NCI-H146 (cell line): ENCODE measurements at places on chromosomes 13 and 19.

- DNase-seq = no peak
Observed at GRCh38 chr13:44808185-44808584, 181.1 kb downstream of the NUFIP1 start.

DNA sequence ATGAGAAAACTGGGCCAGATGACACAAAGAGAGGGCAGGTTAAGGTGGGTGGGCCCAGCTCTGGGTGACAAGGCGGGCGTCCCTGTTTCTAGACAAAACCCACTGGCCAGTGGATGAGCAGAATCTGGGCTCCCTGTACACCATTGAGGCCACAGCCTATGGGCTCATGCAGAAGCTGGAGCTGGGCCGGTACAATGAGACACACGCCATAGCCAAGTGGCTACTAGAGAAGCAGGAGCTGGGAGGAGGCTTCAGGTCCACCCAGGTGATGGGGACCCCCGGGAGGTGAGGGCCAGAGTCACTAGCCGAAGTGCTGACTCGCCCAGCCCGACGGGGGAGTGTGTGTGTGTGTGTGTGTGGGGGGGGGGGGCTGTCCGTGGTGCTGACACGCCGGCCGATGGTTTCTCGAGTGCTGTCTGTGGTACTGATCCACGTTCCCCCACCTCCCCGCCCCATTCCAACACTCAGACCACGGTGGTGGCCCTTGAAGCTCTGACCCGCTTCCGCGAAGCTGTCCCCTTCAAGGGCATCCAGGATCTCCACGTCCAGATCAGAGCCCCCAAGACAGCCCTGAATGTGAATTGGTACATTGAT is 24.3 kb upstream of the SHFL start:
- DNase-seq = no peak

GRCh38 chr19:2207991-2208860 is 27.9 kb downstream of the PLEKHJ1 start:
- no peak for DNase-seq

GRCh38 chr13:24511019-24511815 is 1.4 kb downstream of the PARP4 start:
- DNase-seq = peak; percentile 16

DNA sequence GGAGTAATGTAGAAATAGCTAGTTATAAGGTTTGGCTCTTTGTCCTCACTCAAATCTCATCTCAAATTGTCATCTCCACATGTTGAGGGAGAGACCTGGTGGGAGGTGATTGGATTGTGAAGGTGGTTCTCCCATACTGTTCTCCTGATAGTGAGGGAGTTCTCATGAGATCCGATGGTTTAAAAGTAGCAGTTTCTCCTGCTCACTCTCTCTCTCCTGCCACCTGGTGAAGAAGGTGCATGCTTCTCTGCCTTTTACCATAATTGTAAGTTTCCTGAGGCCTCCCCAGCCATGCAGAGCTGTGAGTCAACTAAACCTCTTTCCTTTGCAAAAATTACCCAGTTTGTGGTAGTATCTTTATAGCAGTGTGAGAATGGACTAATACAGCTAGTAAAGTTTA is 849.4 kb downstream of the DACH1 start:
- no peak for DNase-seq

GRCh38 chr19:1067341-1067957 is 482 bp downstream of the ARHGAP45 start:
- DNase-seq = no peak

DNA sequence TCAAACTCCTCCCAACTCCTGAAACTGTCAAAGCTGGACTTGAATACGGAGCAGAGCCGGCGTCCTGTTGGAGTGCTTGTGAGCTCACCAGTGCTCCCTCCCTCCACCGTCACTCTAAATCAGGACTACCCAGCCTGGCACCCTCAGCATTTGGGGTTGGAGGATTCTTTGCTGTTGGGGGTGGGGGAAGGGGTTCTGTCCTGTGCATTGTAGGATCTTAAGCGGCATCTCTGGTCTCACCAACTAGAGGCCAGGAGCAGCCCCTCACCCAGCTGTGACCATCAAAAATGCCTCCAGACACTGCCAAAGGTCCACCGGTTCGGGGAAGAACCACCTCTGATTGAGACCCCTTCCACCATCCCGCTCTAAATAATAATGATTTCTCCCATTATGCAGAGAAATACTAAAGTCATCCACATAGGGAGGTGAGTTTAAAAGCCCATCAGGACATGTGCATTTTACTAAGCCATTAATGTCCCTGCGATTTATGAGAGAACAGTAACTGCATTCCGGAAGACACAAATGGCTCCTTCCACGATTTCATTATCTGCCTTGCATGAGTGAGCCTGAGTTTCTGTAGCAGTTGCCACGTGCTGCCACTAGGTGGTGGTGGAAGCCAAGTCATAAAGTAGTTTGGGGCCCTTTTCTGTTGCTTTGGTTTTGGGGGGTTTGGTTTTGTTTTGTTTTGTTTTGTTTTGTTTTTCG is 16.1 kb upstream of the USP29 start:
- peak; percentile 28 for DNase-seq

GRCh38 chr13:46476174-46476573 is 76.8 kb upstream of the LRCH1 start:
- DNase-seq = no peak

GRCh38 chr13:113179374-113180230 is 21.2 kb downstream of the PROZ start:
- DNase-seq = no peak

DNA sequence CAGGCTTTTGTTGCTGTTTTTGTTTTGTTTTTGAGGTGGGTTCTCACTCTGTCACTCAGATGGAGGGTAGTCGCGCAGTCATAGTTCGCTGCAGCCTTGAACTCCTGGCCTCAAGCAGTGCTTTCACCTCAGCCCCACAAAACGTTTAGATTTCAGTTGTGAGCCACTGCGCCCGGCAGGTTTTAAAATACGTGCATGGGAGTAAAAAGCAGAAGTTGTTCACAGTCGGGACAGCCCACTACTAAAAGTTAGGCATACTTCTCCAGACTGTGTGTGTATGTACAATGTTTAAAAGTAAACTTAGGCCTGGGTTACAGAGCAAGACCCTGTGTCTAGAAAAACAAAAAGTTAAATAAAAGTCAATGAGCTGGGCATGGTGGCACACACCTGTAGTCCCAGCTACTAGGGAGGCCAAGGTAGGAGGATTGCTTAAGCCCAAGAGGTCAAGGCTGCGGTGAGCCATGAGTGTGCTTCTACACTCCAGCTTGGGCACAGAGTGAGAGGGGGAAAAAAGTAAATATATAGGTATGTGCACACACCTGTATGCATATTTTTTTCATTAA is 6.1 kb downstream of the SAFB start:
- no peak for DNase-seq

GRCh38 chr13:60629158-60629557 is 232.1 kb downstream of the TDRD3 start:
- peak; percentile 20 for DNase-seq

DNA sequence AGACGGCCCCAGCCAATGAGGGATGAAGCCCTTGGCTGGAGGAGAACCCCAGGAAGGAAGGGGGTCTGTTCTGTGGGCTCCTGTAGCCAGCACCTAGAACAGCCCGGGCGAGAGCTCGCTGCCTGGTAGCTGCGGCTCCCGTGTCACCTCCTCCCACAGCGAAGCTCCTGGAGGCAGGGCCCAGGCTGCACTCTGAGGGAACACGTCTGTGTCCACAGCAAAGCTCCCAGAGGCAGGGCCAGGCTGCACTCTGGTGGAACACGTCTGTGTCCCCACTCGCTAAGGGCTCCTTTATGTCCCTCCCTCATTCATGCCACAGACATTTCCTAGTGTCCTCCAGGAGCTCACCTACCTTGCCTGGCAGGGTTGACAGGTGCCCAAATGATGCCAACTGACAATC is 8.4 kb downstream of the TRAPPC6A start:
- no peak for DNase-seq

- peak; percentile 60 for DNase-seq
Observed at GRCh38 chr13:59677966-59678814, 485.5 kb downstream of the DIAPH3 start.

- no peak for DNase-seq
Observed at GRCh38 chr13:110300090-110300815, 6.7 kb downstream of the COL4A1 start.

GRCh38 chr19:52170304-52170703 is 1.1 kb downstream of the ZNF836 start:
- DNase-seq = no peak

DNA sequence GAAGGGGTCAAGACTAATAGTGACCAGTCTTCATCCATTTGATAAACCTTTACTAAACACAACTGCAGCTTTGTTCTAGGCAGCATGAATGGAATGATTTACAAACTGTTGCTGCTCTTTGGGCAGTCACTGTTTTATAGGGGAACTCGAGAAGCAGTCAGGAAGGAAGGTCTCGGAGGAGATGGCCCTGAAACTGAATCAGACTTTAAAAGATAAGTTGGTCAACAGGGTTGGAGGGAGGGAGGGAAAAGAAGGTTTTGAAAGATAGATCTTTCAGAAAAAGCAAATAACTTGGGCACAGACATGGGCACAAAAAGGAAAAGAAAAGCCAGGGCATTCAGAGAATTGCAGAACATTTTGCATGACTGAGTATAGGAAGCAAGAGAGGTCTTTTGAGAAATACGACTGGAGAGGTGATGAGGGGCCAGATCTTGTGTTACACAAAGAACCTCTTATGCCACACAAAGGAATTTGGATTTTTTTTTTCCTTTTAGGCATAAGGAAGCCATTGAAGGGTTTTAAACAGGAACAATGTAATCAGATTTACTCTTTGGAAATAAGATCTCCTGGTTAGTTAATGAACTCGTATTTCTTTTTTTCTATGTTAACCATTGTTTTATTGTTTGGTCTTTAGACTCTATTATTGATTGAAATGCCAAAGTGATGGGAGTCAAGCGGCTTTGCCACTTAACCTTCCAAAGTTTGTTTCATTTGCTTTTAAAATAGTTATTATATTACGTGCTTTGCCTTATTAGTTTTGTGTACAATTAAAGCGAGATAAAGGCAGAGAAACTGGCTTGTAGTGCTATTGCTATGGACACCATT is 37.5 kb upstream of the SACS start:
- peak; percentile 74 for DNase-seq

DNA sequence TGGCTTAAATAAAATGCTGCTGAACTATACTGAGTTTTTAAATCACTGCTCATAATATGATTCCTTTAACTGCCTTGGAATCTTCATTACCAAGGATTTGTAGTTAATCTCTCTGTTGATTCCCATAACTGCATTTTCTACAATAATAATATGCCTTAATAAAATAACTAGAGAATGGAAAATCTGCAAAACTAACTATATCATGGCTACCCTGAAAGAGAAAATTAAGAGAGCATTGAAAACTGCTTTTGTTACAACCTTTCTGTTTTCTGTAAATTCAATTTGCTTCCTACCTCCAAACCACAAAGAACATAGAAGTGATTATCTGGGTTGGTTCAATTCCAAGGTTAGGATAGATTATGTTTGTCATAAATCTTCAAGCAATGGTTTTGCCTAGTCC is 202.8 kb upstream of the ATXN8OS start:
- no peak for DNase-seq

- no peak for DNase-seq
Observed at GRCh38 chr19:33520844-33521479, 629 bp downstream of the PEPD start.

GRCh38 chr19:16207490-16208025 is 9.8 kb downstream of the AP1M1 start:
- no peak for DNase-seq

DNA sequence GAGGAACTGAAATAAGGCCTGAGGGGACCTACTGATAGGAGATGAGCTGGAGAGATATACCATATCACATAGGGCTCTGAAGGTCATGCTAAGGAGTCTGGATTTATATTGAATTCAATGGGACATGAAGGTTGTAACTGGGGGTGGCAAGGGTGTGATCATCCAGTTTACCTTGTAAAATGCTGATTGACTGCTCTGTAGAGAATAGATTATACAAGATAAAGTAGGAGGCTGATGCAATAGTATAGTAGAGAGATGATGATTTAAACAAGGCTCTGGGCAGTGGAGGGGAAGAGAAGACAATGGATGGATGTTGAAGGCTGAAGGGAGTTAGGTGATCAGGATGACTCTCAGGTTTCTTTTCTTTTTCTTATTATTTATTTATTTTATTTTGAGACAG is 18.0 kb upstream of the PAN3 start:
- DNase-seq = no peak

DNA sequence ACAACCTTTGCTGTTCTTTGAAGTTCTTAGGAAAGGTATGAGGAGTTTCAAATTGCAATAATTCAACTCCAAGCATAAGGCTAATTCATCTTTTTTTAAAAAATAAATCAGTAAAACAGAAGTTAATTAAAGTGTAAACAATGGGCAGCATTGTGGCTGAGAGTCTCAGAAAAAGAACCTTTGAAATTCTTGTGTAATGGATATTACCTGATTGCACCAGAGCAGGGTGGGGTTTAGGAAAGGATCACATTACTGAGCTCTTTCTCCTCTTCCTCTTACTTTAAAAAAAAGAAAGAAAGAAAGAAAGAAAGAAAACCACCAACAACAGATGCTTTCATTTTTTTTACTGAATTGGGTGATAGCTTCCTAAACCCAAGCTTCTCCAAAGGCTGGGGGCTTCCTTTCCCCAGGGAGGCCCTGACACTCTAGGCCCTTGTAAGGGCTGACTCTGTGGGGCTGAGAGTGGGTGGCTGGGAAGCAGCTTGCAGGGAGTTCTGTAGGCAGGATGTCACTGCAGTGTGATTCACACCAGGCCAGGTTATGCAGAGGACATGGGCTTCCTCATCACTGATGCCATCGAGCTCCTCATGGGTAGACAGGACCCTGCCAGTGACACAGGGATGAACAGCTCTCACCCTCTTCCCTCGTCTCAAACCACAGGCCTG is 564.5 kb downstream of the FGF9 start:
- no peak for DNase-seq

GRCh38 chr19:4861147-4861546 is 6.3 kb downstream of the PLIN3 start:
- DNase-seq = peak; percentile 54

- DNase-seq = no peak
Observed at GRCh38 chr13:24224232-24224680, 63.7 kb downstream of the SPATA13 start.

DNA sequence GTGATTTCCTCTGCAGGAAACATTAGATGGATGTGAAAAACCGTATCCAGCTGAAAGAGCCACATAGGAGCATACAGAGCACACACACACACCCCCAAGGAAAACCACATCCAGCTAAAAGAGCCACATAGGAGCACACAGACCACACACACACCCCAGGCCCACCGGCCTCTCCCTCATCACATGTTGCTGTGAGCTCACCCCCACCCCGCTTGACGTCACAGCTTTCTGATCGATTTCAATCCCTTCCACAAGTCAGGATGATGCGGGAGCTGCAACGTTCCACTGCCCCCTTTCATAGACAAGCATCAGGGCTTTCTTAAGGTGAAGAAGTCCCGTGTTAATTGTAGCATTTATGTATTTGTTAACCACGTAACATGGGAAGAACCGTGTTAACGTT is 72.4 kb upstream of the SOX1 start:
- DNase-seq = no peak

DNA sequence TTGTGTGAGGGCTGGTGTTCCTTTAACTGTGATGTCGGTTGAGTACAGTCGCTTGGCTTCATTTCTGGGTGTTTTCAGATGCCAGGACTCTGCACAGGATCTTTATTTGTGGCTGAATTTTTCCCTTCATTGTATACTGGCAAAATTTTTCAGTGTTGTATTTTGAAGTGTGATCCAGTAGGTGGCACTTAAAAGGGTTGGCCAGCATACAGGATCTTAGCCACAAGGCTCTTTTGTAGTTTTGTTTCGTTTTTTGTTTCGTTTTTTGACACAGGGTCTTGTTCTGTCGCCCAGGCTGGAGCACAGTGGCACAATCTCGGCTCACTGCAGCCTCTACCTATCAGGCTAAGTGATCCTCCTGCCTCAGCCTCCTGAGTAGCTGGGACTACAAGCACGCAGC is 8.7 kb downstream of the FCAR start:
- DNase-seq = no peak
